Activated naive CD4-positive, alpha-beta T cell (primary cell): ENCODE measurements at places on chromosomes 11 and 22.

DNA sequence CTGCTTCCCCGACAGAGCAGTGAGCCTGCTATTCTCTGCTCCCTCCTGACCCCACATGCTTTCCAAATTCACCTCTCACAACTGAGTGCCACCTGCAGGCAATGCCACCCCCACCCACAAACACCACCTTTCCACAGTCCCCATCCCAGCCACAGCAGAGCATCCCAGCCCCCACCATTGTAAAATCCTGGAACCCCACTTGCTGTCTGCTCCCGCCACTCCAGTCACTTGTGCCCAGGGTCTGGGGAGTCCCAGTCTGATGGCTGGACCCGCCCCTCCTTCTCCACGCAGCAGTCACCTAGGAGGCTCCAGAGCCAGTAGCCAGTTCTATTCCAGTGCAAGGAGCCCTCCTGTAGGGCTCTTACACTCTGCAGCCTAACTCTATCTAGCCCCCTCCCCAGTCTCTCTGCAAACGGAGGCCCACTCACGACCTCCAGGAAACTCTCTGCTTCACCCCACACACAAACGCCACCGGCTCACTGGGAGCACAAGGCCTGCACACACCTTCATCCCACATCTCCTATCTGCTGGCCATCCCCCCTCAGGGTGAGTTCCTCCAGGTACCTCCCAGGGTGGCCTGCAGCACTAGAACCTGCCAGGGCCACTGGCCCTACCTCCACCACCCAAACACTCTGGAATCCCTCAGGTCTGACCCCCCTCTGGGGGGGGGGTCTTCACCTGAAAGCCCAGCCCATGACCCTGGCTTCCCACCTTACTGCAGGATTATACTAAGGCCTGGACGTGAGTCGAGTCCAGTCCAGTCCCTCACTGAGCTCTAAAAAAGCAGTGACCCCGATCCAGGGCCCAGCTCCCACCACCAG lies 1.4 kb downstream of the GNB1L start:
- DNase-seq: no peak

DNA sequence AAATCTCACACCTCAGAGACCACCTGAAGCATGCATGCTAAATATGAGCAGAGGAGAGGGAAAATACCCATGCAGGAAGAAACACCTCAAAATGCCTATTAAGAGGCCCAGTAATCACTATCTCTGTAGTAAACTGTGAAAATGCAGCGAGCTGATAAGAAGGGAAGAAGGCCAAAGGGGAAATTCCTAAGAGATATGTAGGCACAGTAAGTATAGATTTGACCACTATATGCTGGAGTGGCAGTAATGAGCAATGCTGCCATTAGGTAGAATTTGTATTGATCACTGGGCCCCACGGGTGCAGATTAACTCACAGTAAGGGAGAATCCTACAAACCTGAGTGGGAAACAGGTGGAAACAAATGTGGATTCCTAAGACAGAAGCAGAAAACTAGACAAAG lies 1813.1 kb upstream of the RAG2 start:
- no peak for DNase-seq

GRCh38 chr11:298406-299065 lies 790 bp downstream of the IFITM5 start:
- no peak for DNase-seq

DNA sequence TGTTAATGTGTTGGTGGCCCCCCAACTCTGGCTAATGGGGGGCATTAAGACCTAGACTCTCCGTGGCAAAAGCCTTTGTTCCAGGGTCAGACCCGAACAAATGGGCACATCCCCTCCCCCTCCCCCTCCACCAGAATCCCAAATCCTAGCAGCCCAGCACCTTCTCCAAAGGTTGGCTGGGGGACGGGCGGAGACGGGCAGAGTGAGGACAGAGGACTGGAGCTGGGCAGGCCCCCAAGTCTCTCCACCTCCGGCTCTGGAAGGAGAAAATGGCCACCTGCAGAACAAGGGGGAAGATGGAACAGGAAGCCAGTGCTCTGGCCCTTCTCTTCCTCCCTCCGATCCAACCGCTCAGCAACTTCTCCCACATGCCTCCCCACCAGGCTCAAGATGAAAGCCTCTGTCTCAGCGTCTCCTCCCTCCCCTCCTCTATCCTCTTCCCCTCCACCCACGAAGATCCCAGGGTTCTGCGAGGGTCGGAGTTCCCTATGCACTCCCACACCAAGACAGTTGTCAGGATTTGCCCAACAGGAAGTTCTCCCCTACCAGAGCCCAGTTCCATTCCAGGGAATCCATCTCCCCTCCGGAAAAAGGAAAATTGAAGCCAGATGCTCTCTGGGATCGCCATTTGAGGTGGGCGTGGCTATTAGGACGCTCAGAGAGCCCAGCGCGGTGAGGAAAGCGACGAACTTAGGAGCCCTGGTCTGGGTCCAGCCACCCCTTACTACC lies 20.1 kb downstream of the ADA2 start:
- no peak for DNase-seq
